NCI-H526 treated with DMSO at 0.1 percent for 48 hours (cell line): ENCODE measurements at places on chromosomes 3 and 15.

DNA sequence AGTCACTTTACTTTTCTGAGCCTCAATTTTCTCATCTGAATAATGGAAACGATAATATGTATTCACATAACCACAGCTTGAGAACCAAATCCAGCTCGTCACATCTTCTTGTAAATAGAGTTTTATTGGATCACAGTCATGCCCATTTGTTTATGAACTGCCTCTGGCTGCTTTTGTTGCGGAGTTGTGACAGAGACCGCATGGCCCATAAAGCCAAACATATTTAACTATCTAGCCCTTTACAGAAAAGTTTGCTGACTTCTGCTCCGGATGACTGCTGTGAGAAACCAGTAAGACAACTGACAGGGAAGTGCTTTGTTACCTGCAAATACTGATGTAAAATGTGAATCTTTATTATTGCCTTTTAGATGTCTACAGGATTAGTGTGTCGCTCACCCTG lies 216.0 kb downstream of the RORA start:
- DNase-seq: no peak

- no peak for DNase-seq
These were observed 40.2 kb downstream of the GJD2 start for GRCh38 chr15:34714476-34715121.

- no peak for DNase-seq
These were observed 119.8 kb upstream of the ALDH1A3 start for GRCh38 chr15:100759698-100760356.

DNA sequence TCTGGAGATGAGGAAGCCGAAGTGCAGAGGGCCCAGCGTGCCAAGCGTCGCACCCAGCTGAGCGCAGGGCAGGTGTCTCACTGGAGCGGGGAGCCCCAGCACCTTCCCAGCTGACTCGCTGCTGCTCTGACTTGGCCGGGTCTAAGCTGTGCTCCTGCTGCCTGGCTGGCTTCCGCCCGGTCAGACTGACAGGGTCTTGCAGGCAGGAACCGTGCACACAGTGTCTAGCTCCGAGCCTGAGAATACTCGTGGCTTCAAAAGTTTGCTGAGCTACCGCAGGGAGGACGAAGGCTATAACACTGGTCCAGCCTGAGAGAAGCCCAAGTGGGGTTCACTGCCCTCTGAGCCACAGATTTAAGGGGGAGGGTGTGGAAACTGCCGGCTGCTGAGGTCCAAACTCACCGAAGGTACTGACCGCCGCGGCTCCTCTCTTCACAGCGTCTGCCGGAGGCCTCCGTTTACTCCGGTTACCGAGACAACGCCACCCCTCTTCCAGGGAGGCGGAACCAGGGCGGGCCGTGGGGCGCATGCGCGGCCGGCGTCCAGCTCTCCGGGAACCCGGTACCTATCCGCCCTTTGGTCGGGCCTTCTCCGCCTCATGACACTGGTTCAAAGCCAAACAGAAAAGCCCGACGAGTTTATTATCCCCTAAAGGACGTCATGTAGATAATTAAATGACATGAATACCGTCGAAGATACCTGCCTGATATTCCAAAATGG lies at the start of gene CFAP44:
Gene CFAP44, minus strand, starts transcription at position 443 of the 720 bp plus-strand sequence. CDS start 7,829 bp downstream, outside the sequence.
- no peak for DNase-seq

GRCh38 chr3:143443851-143444331 lies 324.3 kb downstream of the CHST2 start:
- no peak for DNase-seq

DNA sequence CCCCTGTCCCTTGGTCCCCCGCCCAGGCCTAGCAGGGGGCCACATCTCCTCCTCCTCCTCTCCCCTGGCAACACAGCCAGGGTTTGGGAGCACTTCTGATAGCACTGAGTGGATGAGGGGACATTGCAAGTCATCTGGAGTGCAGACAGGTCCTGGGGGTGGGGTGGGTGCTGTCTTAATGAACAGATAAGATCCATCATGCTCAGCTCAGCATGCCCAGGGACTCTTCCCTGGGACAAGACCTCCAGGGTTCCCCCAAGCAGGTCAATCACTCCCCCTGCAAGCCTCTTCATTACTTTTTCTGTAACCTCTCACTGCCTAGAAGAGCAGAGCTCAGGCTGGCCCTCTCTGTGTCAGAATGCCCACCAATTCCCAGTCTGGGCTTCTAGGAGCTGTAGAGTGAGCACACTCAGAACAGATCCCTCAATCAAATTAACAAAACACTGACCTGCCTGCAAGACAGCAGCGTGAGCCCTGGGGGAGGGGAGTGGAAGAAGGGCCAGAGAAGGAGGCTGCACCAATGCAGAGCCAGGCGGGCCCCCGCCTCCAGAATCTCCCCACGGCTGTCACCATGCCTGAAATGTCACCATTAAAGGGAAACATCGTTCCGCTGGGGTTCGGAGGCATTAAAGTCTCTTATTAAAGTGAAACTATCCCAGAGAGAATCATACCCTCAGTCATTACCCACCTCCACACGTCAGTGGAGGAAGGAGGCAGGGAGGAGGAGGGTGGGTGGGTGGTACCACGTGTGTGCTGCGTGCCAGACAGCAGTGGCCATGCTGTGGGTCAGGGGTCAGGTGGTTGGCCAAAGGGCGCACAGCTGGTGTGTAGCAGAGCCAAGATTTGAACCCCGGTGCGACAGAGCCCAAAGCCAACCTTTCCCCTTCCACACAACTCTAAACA lies 114.7 kb upstream of the LINGO1 start:
- DNase-seq: no peak

- DNase-seq: no peak
These were observed 245.9 kb downstream of the UBE2E2 start for GRCh38 chr3:23448998-23449537.

DNA sequence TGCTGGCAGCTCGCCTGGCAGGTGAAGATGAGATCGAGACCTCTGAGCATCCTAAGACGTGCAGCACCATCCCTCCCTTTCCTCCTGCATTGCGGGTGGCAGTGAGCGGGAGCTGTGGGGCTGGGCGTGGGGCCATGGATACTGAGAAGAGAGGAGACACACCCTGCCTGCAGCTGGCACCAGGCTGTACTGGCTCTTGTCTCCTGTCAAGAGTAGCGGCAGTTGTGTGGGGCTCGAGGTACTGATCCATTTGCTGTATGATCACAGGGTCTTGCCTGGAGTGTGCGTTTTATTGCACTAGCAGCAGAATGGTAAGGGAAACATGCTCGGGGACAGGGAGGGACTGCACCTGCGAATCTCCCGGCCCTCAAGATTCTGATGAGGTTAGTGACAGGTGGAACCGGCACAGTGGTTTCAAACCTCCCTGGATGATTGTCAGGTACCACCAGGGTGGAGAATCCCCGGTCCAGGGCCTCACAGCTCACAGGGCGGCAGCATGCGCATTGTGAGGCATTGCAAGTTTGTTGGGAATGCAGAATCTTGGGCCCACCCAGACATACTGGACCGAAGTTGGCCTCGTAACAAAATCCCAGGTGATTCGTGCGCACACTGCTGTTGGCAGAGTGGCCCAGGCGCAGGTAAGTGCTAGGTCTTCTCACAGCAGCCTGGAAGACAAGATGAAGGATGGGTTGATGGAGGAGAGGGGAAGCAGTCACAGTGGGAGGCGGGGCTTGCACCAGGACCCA lies 14.1 kb downstream of the SYNM start:
- no peak for DNase-seq

- no peak for DNase-seq
These were observed 19.7 kb downstream of the TMEM43 start for GRCh38 chr3:14144423-14145075.

DNA sequence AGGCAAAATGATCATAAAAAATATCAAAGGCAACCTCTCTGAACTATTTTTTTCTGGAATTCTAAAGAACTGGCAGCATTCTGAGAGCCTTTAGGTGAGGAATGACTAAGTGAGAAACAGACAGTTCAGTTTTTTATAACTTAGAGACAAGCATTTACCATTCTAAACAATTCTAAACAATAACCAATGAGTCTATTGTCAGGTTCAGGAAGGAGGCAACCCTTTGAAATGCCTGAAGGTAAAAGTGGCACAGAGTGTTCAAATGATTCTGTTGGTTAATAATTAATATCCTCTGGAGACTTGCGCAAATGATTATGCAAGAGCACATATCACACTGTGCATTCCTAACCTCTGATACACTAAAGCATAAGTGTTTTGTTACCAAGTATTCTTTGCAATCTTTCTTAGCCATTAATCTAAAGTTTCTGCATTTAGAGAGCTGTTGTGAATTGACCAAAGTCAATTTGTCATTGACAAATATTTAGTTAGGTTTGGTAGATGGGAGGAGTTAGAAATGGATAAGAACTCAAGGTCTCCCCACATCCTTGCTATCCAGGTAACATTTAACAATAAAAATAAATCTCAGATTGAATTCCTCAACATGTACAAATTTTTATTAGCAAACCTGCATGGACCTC lies 9.2 kb upstream of the TGFBR2 start:
- no peak for DNase-seq
